ENCODE measurements at places on chromosomes 12 and 14.

DNA sequence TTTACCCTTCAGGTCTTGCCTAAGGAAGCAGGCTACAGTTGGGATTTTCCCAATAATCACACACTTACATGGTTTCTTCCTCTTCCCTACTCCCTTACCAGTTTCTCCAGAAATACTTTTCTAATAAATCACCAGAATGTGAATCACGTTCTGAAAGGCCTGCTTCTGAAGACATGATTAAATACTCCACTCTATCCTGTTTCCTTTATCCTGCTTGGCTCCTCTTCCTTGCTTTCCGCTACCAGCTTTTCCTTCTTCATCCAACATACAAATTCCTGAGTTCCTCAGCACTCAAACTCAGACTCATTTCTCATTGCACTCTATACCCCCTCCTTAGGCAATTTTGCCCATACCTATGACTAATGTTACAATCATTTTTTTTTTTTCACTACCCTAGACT is 118.3 kb downstream of the MGAT4C start:
- DNase-seq: no peak

DNA sequence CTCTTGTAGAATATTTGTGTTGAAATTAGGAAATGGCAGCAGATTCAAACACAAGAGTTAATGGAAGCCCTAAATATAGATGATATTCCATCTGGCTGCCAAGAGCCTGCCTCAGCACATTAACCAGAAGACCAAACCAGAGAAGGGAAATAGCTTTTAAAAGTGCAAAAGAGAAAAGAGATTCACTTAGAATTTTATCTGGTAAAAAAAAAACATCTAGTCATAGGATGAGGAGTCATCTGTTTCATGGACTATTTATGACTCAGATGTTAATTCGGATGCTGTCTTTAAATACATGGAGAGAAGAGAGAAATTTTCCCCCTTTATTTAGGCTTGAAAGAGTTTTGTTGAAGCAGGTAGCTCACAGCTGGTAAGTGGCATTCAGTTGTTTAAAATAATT is 201.6 kb upstream of the NUDT4 start:
- no peak for DNase-seq

DNA sequence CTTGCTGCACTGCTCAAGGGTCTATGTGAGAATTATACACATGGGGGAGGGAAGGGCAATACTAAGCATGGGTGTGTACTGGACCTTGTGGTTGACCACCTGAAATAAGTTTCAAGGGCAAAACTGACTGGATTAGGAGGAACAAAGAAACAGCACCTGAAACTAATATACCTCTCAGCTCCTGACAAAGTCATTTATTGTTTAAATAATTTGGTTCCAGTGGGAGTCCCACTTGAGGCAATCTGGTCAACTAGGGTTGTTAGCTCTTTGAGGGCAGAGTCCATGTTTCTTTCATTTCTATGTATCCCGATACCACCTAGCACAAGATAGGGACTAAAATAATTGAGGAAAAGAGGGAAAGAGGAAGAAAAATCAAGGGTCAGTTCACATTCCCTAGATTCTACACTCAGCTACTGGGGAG is 45.5 kb downstream of the STXBP6 start:
- no peak for DNase-seq

- DNase-seq: no peak
Observed at GRCh38 chr14:53153702-53154112, 584 bp upstream of the DDHD1 start.

DNA sequence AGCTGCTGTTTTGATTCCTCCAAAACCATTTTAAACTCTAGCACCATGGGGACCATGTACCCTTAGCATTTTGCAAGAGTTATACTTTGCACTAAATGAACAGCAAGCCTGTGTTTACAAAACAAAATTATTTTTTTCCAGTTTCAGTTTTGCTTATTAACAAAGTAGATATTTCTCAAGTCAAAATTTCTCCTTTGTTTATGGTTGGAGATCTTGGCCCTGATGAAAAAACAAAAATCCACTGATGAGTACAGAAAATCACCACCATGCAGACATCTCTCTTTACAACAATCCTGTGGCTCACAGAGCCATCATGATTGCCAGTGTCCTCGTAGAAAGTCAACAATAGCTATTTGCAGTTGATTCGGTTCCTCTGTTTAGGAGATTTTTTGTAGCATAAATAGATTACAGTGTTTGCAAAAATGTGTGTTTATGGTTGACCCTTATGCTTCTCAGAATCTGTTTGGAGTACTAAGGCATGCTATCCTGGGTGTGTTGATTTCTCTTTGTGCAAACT is 201.1 kb upstream of the NUDT4 start:
- DNase-seq: no peak

- DNase-seq: no peak
Observed at GRCh38 chr12:25710128-25710527, 157.0 kb upstream of the LMNTD1 start.

- DNase-seq: no peak
Observed at GRCh38 chr12:1933342-1934051, 15.0 kb upstream of the CACNA2D4 start.

DNA sequence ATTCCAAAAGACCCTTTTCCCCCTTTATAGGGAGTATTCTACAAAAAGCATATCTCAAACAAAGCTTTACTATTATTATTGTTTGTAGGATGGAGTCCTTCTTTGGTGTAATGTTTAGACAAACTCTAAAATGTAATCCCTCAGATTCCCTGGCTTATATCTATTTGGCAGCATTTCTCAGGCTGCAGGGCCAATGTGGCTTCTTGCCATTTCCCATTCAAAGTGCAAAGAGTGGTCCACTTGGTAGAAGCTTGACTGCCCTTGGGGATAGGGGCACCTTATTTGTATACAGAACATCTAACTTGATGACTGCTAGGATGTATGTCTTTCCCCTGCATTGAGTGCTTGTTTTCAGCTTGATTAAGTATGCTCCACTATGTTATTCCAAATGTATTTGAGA is 242.7 kb downstream of the PRKD1 start:
- no peak for DNase-seq

GRCh38 chr12:117127933-117128823 is 29.0 kb upstream of the TESC start:
- no peak for DNase-seq

DNA sequence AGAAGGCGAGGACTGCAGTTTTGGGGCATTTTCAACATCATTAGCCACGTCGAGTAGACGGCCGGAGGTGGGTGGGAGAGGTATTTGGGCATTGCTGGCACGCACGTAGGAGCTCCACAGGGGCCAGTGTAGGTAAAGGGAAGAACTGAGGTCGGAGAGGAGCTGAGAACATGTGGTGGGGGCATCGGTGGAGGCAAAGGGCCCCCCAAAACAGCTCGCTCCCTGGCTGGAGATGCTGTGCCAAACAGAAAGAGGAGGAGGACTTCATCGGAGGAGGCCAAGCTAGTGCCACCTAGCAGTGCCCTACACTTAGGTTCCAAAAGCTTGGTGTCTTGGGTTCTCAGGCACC is 52.0 kb upstream of the PPP2R5C start:
- DNase-seq: no peak

DNA sequence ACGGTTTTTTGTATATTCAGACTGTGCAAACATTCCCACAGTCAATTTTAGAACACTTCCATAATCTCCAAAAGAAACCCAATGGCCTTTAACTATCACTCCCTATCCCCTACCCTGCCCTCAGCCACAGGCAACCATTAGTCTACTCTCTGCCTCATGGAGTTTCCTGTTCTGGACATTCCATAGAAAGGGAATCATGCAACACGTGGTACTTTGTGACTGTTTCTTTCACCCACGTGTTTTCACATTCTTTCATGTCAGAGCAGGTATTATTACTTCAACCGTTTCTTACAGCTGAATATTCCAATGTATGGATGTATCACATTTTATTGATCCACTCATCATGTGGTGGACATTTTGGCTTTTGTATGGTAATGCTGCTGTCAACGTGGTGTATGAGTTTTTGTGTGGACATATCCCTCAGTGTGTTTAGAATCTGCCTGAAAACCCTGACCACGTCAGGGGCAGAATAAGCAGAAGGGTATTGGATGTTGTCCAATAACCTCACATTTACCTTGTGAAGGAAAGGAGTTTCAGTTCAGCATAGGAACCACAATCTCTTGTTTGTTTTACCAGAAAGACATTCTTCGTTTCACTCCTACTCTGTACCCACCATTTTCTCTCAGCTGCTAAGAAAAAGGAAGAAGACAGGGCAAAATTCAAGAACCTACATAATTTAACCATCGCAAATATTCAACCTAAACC is 107.5 kb upstream of the DYRK2 start:
- DNase-seq: no peak

- DNase-seq: no peak
Observed at GRCh38 chr14:74867673-74868072, 8.3 kb downstream of the PROX2 start.

GRCh38 chr12:40632933-40633332 is 59.3 kb upstream of the CNTN1 start:
- no peak for DNase-seq
